ENCODE measurements at places on chromosomes 13 and 19. TPM values are rescaled to one million over a fixed set of nuclear protein-coding genes. Genes with fewer than 3 reads are reported as not detected.
A peak's percentile ranks its signal among the peaks of the same experiment; 100 is the strongest.

- DNase-seq: peak; percentile 86
Observed at GRCh38 chr13:114282041-114282670, 755 bp downstream of the UPF3A start.

DNA sequence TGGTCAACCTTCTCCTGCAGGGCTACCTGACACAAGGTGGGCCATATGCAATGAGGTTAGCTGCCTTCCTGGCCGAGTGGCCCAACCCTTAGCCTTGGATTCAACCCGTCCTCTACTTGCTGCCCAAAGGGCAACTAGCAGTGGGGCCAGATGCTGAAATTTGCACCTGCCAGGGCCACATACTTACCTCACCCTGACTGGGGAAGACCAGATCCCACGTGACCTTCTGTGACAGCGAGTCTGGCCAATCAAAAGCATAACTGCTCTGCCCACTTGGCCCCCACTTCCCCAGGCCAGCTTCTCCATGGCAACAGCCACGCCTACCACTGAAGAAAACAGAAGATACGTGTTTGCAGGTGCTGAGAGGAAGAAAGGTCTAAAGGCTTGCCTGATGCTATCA, 10.9 kb downstream of the PEG3 start:
- no peak for DNase-seq

DNA sequence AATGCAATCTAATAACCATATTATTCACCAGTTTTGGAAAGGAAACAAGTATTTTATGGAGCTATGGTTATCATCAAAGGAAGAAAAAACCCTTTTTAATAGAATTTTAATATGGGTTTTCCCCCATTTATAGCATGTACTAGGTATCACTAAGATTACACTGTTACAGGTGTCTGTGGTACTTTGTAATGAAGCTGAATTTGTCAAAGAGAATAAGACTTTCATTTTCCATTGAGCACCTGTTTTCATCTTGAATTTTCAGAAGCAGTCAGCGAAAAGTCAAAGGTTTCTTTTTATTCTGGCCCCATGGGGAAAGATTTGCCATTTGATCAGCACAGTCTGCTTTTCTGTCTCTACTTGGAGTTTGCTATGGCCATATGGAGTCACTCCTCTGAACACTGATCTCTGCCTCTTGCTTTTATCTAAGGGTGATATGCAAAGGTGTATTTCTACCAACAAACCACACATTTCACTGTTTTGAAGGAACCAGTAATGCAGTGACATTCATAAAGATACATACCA, 590.0 kb downstream of the DCT start:
- DNase-seq: no peak

- no peak for DNase-seq
Observed at GRCh38 chr13:41701676-41702075, 244.3 kb downstream of the RGCC start.

The TSKS gene
- total RNA-seq: 0.57 TPM

DNA sequence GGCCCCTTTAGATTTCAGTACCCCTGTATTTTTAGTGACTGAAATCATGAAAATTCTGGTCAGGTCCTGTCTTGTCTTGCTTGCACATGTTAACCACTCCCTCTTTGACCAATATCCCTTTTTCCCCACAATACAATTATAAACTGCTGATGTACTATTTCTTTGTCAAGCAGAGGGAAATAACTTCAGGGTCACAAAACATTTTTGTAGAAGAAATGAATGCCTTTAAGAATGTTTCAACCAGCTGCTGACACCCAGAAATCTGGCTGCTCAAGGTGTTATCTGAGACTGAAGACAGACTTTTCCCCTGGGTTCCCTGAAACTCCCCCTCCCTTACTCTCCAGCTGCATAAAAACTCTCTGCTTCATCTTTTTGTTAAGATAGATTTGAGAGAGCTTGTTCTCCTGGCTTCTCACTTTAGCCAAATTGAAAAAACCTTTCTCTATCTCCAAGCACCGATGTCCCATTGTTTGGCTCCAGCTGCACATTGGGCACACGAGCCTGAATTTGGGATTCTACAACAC, 18.4 kb upstream of the ACOD1 start:
- no peak for DNase-seq

- no peak for DNase-seq
Observed at GRCh38 chr13:78620936-78621470, 17.7 kb upstream of the POU4F1 start.

GRCh38 chr13:74889321-74889720, 592.6 kb downstream of the TBC1D4 start:
- DNase-seq: no peak

- DNase-seq: no peak
Observed at GRCh38 chr19:23957660-23958281, 43.1 kb downstream of the ZNF726 start.

- peak; percentile 77 for DNase-seq
Observed at GRCh38 chr13:30895773-30896172, 10.3 kb upstream of the MEDAG start.
